ENCODE measurements at places on chromosomes 7 and 10.

- no peak for DNase-seq
Measured at GRCh38 chr7:102897856-102898531, 14.8 kb upstream of the LRRC17 start.

GRCh38 chr10:122671355-122671754 is 28.3 kb downstream of the C10orf120 start:
- no peak for DNase-seq

- no peak for DNase-seq
Measured at GRCh38 chr7:120615703-120616102, 242.2 kb downstream of the TSPAN12 start.

DNA sequence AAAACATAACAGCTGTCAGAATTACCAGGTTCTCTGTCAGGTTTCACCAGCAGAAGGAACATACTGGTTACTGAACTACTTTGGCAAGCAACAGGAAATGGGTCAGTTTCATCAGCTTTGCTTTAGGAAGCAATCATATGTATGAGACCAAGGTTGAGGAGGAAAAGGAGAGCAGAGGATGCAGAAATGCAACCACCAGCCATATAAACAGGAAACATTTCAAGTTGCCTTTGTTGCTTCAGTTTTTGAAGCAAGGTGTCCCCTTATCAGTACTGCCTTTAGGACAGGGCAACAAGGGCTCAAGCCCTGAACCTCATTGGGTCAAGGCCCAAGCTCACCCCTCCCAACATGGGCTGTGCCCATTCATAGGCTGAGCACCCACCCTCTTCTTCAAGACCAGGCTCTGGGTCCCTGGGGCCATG is 10.2 kb downstream of the HIPK2 start:
- DNase-seq: no peak

DNA sequence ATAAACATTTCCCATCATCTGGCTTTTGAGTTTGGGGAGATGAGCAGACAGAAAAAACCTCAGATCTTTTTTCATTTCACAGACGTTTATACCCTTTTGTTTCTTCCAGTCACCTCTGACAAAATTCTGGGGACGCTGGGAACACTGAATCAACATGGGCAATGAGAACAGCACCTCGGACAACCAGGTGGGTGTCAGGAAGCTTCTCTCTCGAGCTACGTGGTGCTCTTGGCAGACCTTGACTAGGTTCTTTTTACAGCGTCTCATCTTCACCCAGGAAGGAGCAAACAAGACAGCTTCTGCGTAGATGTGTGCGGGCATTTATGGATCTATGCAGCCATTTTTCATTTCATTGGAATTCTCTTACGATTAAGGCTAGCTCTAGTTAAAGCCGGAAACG is 32.9 kb downstream of the TACC2 start:
- DNase-seq: no peak

- DNase-seq: no peak
Measured at GRCh38 chr7:40717242-40717641, 582.4 kb downstream of the SUGCT start.

DNA sequence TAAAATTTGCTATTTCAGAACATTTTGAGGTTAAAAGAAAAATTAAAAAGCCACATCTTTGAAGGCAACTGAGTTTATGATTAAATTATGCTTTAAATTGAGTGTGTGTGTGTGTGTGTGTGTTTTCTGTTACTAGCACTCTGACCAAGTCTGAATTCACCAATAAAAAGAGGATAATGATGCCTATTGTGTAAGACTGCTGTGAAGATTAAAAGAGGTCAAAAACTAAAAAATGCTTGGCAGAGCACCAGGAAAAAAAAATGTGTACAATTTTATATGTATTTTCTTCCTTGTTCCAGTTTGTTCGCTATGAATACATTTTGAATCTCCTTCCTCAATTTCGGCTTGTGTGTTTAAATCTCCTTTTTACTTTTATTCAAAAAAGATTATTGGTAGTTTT is 316.6 kb upstream of the MAGI2 start:
- no peak for DNase-seq

- no peak for DNase-seq
Measured at GRCh38 chr7:46558482-46559193, 637.6 kb upstream of the IGFBP3 start.

DNA sequence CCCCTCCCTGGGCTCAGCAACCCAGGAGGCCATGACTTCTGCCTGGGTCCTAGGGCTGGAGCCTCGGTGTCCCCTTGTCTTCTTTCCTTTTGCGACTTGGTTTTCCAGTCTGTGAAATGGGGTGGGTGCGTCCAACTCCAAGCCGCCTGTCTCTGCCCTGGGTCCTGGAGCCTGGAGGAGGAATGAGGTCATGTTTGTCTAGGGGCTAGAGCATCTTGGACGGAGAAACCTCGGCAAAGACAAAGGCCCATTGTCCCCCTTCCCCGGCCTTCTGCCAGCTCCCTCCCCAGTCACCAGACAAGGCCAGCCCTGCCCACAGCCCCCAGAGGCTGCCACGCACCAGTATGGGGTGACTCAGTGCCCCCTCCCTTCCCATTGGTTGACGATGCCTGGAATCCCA is 39.8 kb upstream of the ELN start:
- no peak for DNase-seq

- DNase-seq: no peak
Measured at GRCh38 chr7:150909200-150909995, 57.1 kb downstream of the AOC1 start.

DNA sequence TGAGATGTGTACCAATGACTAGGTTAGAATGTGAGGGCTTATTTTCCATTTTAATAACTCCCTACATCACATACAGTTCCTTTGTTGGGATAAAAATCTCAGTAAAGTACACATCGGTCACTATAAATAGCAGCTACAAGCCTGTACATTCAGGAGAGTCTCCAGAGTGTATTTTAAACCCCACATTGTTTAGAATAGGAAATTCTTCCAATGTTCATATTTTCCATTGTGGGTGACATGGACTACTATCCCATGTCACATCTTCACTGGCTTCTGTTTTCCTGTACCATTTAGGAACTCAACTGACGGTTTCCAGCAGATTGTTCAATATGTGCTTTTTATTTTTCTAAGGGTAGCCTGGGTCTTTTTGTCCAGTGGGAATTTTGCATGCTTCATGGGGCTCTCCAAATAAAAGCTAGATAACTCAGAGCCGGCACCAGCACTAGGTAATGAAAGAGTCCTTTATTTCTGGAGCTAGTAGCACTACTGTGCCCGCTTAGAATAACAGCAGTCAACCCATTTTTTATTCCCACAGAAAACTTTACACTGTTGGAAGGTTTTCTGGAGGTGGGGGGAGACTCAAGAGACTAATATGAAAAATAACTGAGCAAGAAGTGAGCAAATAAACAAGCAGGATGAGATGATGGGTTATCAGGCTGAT is 100.5 kb downstream of the CALD1 start:
- DNase-seq: no peak

DNA sequence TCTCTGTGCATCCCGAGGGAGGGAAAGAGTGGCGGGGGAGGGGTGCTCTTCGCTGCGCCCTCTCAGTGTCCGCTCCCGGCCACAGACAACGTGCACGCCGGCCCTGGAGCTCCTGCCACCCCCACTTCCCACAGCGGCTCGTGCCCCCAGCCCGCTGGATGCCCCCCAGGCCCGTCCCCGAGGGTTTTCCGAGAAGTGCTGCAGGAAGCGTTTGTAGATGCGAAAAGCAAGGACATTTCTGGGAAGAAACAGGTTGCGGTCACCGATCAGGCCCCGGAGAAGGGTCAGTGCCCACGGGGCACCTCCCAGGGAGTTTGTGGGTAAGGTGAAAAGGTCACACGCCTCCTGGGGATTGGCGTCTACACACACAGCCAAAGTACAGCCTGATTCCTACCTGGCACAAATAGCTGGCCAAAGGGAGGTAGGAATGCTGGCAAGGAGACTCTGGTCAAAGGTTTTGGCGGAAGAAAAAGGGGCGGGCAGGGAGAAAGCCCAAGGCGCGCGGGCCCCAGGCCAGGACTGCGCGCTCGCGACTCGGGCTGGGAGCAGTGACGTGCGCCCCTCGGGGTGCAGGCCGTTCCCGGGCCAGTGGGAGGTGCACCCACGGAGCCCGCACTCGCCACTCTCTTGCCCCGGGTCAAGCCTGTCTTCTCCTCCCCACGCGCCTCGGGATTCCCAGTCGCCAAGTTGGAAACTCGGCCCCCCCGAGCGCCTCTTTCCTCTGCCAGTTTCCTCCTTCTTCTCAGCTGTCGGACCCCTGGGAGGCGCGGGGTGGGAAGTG is 1.5 kb upstream of the NRP1 start:
- DNase-seq: no peak

DNA sequence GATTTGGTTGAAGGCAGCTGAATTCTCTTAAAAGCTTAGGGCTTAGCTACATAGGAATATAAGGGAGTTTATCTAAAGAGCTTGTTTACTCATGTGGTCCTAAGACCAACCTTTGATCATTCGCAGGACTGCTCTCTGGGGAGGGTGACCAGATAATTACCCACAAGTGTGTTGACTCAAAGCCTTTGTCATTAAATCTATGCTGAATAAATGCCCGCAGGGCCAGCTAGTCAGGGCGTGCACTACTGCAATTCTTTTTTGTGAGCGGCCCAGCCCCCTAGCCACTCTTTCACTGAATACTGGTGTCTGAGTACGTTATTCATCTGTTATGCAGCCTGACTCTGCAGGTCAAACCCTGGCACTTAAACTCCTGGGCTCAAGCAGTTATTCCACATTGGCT is 69.6 kb downstream of the AKAP9 start:
- no peak for DNase-seq

GRCh38 chr10:92753865-92754264 is 64.1 kb downstream of the HHEX start:
- DNase-seq: no peak

DNA sequence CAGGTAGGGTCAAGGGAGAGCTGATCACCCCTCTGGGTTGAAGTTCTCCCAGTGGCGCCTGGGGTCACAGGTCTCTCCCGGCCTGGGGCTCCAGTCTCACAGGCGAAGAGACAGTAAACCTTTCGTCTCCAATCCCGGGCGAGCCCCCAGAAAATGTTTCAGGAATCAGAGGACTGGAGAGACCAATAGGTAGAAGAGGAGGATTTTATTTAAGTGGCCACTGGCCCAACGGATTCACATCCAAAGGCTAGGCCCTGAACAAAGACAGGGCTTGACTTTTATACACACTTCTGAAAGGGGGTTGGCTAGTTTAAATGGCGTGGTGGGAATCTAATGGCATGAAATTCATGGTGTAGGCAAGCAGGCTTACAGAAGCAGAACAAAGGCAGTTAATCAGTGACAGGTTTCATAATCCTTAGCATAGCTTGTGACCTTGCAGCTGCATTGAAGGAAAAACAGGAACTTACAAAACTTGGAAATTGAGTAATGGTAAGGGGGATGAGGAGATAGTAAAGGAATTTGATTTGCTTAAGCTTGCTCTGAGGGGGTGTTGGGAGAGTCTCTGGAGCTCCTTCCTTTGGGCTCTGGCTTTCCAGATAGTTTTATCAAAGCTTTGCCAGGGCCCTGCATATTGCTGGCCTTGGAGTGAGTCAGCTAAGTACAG is 105.5 kb downstream of the TRIM24 start:
- DNase-seq: no peak

GRCh38 chr7:27221201-27221797 is 21.3 kb upstream of the EVX1 start:
- no peak for DNase-seq

GRCh38 chr10:120392245-120392644 is 64.8 kb upstream of the PLPP4 start:
- no peak for DNase-seq

DNA sequence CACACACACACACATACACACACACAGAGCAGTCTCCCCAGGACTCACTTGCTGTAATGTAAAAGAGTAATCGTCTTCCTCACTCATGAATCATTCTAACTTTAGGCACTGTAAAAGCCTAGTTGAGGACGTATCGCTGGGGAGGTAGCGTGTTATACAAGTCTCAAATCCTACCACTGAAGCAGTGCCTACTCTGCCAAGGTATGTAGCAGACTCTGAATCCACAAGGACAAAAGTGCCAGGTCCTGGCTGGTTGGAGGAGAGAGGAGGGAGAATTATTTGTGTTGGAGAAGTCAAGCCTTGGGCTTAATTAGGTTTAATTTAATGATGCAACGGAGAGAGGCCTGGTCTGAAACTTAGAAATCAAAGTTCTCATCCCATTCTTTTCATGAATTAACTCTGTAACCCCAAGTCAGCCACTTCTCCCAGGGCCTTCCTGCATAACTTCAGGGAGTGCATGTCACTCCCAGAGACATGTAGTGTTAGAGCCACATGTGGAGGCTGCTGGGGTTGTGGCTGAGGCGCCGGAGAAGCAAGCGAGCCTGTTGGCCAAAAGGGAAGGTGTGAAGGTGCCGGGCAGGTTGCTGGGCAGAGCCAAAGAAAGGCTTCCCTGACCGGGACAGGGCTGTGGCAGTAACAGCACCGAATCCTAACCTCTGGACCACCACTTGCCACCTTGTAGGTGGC is 36.7 kb downstream of the NKX2-3 start:
- no peak for DNase-seq

- DNase-seq: no peak
Measured at GRCh38 chr7:52114056-52114455, 797.4 kb upstream of the COBL start.

DNA sequence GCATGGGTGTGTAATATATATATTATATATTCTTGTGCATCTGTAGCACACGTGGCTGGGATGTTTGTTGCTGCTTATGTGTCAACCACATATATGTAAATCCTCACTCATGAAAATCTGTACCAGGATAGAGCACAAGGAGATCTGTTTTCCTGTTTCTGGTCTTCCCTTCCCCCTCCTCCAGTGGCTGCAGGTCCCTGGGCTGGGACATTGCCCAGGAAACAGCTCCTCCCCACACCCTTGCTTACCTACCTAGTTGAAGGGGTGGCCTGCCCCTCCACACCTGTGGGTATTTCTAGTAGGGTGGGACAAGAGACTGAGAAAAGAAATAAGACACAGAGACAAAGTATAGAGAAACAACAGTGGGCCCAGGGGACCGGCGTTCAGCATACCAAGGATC is 2.2 kb downstream of the SFXN3 start:
- no peak for DNase-seq

DNA sequence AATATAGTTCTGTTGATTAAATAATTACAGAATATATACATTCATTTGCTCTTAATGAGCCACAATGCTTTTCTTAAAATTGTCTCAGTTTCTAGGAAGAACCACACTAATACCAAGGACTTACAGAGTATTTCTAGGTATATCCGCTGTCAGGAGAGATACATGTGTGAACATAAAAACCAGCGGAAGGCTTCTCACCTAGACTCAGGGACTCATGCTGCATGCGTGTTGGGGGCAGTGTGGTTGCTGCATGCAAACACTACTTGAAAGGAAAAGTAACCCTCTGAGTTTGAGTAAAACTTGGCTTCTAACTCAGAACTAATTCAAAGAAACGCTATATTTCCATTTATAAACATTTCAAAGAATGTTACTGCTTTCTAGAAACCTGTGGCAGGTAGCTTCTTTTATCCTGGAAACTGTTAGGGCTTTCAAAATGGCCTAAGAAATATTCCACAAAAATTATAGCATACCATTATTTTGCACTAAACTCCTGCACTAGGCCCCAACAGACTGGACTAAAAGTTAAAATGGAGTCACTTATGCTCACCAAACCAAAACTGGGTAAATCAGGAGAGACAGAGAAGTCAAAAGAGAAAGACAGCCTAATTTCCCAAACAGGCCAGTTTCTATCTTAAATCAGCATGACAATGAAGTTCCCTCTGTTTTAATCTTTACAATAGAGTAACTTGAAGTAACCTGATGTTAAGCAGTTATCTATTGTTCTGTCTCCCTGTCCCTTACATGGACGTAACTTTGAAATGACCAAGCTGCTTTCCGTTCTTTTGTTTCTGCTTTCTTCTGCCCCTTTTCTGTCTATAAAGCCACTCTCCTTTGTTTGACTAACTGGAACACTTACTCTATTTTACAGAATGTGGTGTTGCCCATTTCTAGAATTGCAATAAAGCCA is 95.2 kb upstream of the FAM133B start:
- DNase-seq: peak; percentile 36

Measured in activated T-cell treated with anti-CD3 and anti-CD28 coated beads for 4 hours (primary cell).